ENCODE measurements at places on chromosomes 1 and 21. TPM values are rescaled to one million over a fixed set of nuclear protein-coding genes. Genes with fewer than 3 reads are reported as not detected.

DNA sequence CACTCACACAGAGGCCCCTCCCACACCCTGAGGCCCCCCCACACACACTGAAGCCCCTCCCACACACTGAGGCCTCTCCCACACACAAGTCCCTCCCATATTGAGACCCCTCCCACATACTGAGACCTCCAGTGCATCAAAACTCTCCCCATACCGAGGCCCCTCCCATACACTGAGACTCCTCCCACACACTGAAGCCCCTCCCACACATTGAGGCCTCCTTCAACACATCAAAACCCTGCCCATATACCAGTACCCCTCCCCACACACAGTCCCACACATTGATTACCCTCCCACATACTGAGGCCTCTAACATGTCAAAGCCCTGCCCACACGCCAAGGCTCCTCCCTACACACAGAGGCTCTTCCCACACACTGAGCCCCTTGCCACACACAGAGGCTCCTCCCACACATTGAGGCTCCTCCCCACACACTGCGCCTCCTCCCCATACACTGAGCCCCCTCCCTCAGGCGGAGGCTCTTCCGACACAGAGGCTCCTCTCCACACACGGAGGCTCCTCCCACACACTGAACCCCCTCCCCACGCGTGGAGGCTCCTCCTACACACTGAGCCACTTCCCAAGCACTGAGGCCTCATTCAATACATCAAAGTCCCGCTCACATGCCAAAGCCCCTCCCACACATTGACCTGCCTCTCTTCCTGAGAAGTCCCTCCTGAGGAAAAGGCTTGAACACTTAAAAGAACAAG is 392.3 kb downstream of the CAMTA1 start:
- DNase-seq, result no peak

GRCh38 chr1:1760715-1761114 is 17.6 kb downstream of the NADK start:
- no peak for DNase-seq

The DPM3 gene
- polyA plus RNA-seq, result 105 TPM

- no peak for DNase-seq
These were observed 30.2 kb downstream of the FAM177B start for GRCh38 chr1:222767152-222767571.

The TFAP2E gene
- 0.50 TPM for polyA plus RNA-seq

DNA sequence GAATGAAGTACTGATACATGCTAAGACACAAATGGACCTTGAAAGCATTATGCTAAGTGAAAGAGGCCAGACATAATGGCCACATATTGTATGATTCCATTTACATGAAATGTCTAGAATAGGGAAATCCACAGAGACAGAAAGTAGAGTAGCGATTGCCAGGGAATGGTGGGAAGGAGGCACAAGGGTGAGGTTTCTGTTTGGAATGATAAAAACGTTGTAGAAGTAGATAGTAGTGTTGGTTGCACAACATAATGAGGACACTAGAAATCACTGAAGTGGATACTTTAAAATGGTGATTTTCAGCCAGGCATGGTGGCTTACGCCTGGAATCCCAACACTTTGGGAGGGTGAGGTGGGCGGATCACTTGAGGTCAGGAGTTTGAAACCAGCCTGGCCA is 97.6 kb upstream of the VANGL1 start:
- DNase-seq, result no peak

All from cardiac muscle cell (in vitro differentiated cells and primary cell).